ENCODE measurements at places on chromosomes 6 and 20. TPM values are rescaled to one million over a fixed set of nuclear protein-coding genes. Genes with fewer than 3 reads are reported as not detected.

DNA sequence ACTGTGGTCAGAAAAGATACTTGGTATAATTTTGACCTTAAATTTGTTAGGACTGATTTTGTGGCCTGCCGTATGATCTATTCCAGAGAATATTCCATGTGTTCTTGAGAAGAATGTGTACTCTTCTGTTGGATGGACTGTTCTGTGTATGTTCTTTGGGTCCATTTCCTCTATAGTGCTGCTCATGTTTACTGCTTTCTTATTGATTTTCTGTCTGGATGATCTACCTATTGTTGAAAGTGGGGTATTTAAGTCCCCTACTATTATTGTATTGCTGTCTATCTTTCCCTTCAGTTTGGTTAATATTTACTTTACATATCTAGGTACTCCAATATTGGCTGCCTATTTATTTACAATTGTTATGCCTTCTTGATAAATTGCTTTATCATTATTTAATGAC, 298.4 kb downstream of the BCKDHB start:
- no peak for DNase-seq

DNA sequence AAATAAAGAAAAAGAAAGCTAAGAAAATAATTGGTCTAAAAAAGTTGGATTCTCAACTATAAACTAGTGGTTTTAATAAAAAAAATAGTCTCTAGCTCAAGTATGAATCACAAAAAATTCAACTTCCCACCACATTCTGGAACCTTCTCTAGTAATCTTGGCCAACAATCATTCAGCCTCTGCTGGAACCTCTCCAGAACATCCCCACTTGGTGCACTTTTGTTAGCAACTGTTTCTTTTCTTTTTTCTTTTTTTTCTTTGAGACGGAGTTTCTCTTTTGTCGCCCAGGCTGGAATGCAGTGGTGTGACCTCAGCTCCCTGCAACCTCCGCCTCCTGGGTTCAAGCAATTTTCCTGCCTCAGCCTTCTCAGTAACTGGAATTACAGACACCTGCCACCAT, 35.7 kb downstream of the TXLNB start:
- no peak for DNase-seq

Gene LHFPL5
- total RNA-seq = not detected

Gene ADAM33
- 0.07 TPM for total RNA-seq

DNA sequence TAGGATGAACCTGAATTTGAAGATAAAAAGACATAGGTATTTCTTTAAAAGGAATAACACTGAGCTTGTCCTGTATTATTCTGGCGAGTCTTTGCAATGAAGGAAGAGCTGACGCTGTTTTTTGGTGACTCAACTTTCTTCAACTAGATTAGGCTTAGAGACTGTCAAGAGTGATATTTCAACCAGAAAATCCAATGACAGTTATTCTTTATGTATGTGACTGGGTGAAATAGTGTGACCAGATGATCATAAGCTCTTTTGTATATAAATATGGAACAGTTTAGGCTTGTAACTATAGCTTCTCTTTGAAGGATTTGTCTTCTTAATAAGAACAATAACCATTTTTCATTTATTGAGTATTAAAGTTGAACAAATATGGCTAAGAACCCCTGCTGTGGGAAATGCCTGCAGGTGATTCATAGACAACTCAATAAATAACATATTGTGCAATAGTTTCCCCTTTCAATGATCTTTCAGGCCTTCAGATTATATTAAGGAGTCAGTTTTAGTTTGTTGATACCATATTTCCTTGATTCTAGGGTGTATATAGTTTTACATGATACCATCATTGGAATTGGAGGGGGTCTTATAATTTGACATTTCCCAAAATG, 265.6 kb upstream of the JAG1 start:
- no peak for DNase-seq
